ENCODE measurements at places on chromosomes 3 and 15. TPM values are rescaled to one million over a fixed set of nuclear protein-coding genes. Genes with fewer than 3 reads are reported as not detected.

GTPBP8 gene
- 54.6 TPM for total RNA-seq

C2CD4B gene
- total RNA-seq: not detected

ZBED2 gene
- total RNA-seq: under 0.01 TPM

RAB27A gene
- total RNA-seq: 7.2 TPM

ERICH6 gene
- under 0.01 TPM for total RNA-seq

ATP13A5 gene
- total RNA-seq: not detected

OR5AC2 gene
- not detected for total RNA-seq

HESX1 gene
- 0.29 TPM for total RNA-seq

WNT5A gene
- total RNA-seq: 145 TPM

DAZL gene
- not detected for total RNA-seq

ALS2CL gene
- total RNA-seq: 1.1 TPM

GALNT15 gene
- total RNA-seq: 7.1 TPM

DNAH1 gene
- total RNA-seq: 8.7 TPM

PLSCR2 gene
- not detected for total RNA-seq

CACNA1D gene
- 0.29 TPM for total RNA-seq

TMEM108 gene
- total RNA-seq: 0.36 TPM

SNAP23 gene
- 81.4 TPM for total RNA-seq

PEAK1 gene
- 128 TPM for total RNA-seq

TRIM69 gene
- total RNA-seq: 14.7 TPM

GPR62 gene
- not detected for total RNA-seq

CMSS1 gene
- total RNA-seq: 14.7 TPM

NRG4 gene
- total RNA-seq: not detected

RTP3 gene
- not detected for total RNA-seq

LRTM1 gene
- total RNA-seq: not detected

TRIM59 gene
- 21.5 TPM for total RNA-seq

MCTP2 gene
- total RNA-seq: 16.3 TPM

MESP2 gene
- total RNA-seq: 0.72 TPM

ARGFX gene
- not detected for total RNA-seq

CHRD gene
- 0.29 TPM for total RNA-seq

SYNPR gene
- not detected for total RNA-seq

GOLGA6B gene
- total RNA-seq: not detected

PRR20G gene
- total RNA-seq: not detected

EXD1 gene
- not detected for total RNA-seq

NME9 gene
- total RNA-seq: not detected

TMEM212 gene
- not detected for total RNA-seq

SKOR1 gene
- total RNA-seq: 0.36 TPM

IL20RB gene
- total RNA-seq: 1.8 TPM

ATP10A gene
- 32.9 TPM for total RNA-seq

SEMA3G gene
- under 0.01 TPM for total RNA-seq

PPP2R3A gene
- total RNA-seq: 23.9 TPM
